ENCODE measurements at places on chromosomes 1 and 21.

GRCh38 chr1:177479600-177479999 lies 308.8 kb downstream of the BRINP2 start:
- no peak for DNase-seq

DNA sequence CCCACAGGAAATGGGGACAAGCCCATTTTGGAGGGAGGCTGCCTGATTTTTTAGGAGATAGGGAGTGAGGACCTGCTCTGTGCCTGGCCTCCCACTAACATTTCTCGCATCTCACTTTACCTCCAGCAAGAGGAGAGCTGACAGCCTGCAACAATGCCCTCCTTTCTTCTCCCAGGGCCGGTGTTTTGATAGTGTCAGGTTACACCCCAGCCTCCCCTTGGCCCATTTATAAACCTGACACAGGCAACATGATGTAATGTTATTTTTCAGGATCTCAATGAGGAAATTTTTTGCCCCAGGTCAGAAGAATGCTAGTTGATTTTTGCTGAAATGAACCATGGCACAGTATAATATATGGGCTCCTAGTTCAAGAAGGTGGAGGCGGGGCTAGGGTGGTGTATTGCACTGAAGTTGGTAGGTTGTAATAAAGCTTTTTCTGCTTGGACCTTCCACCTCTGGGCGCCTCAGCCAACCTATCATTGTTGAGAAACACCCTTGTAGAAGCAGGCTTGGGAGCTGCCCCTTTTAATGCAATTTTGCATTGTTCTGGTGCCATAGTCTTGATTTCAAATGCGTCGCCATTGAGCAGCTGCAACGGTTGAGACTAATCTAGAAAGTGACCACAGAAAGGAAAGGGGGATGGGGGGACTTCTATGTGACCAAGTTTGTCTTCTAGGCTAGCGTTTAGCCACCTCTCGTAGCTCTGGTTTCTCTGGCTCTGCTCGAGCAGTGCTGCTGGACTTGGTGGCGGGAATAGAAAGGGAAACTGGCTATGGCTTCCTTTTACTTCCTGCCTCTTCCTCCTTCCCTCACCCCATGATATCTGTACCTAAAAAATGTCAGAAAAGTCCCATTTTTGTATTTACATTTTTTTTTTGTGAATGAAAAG lies 53.0 kb downstream of the PBX1 start:
- DNase-seq = no peak

DNA sequence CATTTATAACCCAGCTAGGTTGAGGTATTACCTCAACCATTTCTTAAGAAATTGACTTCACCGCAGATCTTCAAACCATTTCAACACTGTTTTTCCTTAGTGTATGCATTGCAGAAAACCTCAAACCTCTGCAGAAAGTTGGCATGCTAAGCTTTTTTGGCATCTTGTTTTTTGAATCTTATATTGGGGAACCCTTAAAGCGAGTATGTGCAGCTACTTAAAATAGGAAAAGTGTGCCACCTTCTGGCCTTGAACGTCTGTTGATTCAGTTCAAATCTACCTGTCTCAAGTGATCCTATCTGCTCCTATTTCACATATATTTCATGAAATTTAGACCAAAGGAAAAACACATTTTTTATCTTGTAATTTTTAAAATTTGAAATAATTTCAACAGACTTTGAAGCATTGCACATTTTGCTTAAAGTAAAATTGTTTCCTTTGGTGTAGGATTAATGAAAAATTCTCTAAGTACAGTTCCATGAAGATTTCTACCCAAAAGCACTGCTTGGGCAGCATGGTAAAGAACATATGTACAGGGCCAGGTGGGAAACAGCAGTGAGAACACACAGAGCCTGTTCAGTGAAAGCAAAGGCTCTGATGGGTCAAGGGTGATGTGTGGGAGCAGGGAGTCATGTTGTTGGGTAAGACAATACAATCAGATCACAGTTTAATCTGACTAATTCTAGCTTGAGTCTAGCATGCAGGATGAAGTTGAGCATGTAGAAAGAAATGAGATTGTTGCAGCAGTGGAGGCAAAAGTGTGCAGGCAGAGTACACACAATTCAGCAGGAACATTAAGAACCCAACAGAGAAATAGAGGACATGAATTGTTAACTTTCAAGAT lies 17.2 kb downstream of the HENMT1 start:
- DNase-seq = no peak

- no peak for DNase-seq
These were observed 1478.8 kb downstream of the NCAM2 start for GRCh38 chr21:22476726-22477646.

- no peak for DNase-seq
These were observed 493.2 kb upstream of the NFIA start for GRCh38 chr1:60589046-60589748.

Data from right forelimb (tissue), 1 donor.